ENCODE measurements at places on chromosomes 12 and 14. TPM values are rescaled to one million over a fixed set of nuclear protein-coding genes. Genes with fewer than 3 reads are reported as not detected.

Gene OTX2
- not detected for total RNA-seq

Gene WDHD1
- 11.7 TPM for total RNA-seq

Gene LPAR5
- 0.67 TPM for total RNA-seq

Gene HAL
- 0.16 TPM for total RNA-seq

Measured in A549 treated with CORT108297 at 1 μM for 4 hours (cell line).